ENCODE measurements at places on chromosomes 3 and 15.

DNA sequence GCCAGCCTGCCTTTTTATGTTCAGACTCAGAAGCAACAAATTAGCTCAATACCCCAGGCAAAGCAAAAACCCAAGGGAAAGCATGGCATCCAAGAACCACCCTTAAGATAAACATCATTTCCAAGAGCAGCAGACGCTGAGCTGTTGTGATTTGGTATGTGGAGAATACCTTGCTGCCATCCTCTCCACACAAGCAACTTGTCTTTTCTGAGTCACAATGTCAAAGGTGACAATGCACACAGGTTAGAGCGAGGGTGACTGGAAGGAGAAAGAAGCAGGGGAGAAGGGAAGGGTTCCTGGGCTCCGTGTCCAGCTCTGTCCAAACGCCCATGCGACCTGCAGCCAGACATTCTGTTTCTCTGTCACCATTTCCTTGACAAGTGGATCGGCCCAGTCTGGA is 6.0 kb downstream of the PCSK6 start:
- DNase-seq: no peak

DNA sequence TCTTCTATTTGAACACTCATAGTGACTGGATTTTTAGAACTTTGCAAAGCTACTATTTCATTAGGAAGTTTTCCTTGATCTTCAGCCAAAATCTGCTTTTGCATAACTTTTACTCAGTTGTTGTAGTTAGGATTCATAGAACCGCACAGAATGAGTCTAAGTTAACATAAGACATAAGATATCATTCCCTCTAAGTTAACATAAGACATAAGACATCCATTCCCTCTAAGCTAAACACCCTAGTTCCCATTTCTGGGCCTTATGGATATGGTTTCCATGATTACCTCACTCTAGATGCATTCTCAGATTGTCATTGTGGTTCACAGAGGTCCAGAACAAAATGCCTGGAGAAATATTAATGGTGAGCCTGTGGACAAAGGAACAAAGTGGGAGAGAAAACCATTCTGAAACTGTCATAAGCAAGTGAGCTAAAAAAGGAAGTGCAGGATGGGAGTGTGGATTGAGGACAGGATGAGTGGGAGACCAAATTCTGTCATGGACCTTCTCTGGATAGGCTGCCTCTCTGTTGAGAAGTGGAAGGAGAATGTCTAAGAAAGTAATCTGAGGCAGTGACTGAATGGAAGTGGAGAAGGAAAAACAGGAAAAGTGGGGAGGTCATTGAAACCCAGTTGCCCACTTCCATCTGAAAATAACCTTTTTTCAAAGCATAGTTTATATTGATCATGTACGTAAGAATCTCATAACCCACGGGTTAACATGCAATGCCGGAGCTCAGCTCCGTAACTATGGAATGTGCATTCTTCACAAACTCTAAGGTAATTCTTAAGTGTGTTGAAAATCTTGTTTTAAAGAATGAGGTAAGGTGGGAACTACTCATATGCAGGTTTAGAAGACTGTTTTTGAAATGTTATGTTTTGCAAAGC is 37.4 kb upstream of the SECISBP2L start:
- DNase-seq: no peak

DNA sequence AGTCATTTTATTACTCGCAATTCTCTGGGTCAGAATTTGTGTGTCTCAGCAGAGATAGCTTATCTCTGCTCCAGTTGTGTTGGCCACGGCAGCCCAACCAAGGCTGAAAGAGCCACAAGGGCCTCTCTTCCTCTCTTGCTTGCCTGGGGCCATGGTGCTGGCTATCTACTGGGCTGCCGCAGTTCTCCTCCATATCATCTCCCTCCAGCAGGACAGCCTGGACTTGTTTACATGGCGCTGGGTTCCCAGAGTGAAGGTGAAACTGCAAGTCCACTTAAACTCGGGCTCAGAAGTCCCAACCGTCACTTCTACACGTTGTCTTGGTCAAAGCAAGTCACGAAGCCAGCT is 134.8 kb downstream of the UACA start:
- no peak for DNase-seq

DNA sequence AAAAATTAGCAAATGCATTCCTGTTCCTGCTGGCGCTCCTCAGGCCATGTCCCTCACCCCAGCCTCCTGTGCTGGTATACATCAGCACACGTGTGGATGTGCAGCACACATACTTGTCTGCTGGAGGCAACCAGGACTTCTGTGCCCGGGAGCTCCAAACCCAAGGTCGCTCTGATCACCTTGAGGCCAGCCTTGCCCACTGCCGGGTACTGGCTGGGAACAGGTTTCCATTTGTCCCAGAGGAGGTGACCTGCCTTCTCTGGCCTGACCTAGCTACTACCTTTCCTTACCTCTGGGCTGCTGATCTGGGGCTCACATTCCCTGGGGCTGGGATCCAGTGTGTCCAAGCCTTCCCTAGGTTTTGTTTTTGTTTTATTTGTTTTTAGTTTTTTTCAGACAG is 12.1 kb downstream of the PRKCD start:
- no peak for DNase-seq

- DNase-seq: no peak
Measured at GRCh38 chr3:11625376-11626083, 18.2 kb downstream of the VGLL4 start.

DNA sequence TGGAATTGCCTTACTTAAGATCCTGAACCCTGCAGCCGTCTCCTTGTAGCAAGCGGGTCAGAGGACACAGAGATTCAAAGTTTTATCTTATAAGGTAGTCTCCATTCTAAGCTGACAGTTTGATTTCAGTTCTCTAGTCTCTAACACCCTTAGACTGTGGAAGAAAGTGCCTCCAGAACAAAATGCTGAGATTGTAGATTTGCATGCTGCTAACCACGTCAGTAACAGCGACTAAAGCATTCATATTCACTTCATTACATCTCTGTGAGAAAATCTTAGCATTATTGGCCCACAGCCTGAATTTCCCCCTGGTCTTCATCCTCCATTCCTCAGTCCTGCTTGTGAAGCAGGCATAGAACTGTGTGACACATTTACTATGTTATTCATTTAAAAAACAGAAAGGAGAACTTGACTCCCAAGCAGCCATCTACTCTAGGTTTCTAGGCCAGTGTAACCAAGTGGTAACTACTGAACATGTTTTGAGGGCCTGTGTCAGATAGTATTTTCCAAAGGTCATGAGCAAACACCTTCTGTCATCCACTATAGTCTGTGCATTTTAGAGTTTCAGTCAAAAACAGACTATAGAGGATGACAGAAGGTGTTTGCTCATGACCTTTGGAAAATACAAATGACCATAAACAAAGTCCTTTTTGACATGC is 27.4 kb downstream of the ARIH2 start:
- no peak for DNase-seq

DNA sequence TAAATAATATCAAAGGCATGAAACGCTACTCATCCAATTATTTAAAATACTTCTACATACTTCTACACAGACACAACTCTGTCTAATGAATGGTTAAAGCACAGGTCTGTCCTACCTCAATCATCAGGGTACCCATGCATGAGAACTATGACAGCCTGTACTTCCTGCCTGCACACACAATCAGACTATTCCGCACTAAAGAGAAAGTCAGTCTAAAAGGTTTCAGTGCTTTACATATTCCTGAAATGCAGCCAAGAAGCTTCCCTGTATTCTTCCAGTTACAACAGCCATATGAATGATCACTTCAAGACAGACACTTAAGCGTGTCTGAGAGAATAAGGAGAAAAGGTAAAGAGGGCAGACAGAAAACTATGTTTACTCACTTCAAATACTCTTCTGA is 58.8 kb downstream of the TUBGCP4 start:
- peak; percentile 29 for DNase-seq

DNA sequence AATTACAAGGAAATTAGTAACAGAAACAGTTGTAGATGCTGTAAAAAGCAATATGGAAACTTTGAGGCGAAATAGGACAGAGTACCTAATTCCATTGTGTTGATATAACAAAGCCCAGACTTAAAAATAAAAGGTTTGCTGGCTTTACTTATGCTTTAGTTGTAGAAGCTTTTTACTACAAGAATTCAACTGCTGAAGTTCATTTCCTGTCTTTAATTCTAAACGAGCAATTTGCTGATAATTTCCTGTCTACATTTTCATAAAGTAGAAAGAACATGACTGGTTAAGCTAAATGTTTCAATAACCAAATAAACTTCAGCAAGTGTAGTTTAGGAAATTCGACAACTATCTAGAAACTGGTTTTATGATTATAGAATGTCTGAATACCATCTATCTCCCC is 423.8 kb downstream of the MECOM start:
- no peak for DNase-seq

DNA sequence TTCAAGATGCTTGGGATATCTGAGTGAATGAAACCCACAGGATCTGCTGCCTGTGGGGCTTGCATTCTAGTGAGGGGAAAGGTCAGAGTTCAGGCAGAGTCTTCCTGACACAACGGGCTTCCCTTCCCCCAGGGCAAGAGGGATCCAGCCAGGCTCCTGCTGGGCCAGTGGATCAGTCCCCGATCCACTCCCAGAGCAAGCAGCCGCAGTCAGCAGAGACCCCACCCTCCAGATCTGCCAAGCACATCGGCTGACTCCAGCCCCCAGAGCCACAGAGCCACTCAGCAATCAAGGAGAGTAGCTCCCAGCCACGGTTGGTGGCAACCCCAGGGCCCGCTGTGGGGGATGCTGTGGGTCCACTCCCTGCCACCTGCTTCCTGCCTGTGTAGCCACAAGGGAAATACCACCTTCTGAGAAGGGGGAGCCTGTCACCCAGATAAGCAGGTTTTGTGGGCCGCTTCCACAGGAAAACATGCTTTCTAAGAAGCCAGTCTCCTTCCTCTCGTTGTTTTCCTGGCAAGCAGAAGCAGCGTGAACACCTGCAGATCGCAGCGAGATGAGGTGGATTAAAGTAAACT is 44.9 kb downstream of the CPN2 start:
- DNase-seq: no peak
